ENCODE measurements at places on chromosomes 16 and 17.

- DNase-seq = no peak
These were observed 786.1 kb downstream of the KCNJ2 start for GRCh38 chr17:70955441-70955840.

- no peak for DNase-seq
These were observed 29.7 kb upstream of the ZNF750 start for GRCh38 chr17:82869536-82869935.

- no peak for DNase-seq
These were observed 902 bp downstream of the ARHGAP27 start for GRCh38 chr17:45431531-45432404.

DNA sequence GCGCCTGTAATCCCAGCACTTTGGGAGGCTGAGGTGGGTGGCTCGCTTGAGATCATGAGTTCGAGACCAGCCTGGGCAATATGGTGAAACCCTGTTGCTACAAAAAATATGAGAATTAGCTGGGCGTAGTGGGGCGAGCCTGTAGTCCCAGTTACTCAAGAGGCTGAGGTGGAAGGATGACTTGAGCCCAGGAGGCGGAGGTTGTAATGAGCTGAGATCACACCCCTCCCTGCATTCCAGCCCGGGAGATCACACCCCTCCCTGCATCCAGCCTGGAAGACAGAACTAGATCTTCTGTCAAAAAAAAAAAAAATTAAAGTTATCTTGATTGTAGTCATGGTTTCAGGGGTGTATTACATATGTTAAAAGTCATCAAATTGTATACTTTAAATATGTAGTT, 26.8 kb upstream of the GLG1 start:
- DNase-seq = no peak

All from left renal cortex interstitium (tissue), 4 donors.